ENCODE measurements at places on chromosomes 7 and 10. TPM values are rescaled to one million over a fixed set of nuclear protein-coding genes. Genes with fewer than 3 reads are reported as not detected.

DNA sequence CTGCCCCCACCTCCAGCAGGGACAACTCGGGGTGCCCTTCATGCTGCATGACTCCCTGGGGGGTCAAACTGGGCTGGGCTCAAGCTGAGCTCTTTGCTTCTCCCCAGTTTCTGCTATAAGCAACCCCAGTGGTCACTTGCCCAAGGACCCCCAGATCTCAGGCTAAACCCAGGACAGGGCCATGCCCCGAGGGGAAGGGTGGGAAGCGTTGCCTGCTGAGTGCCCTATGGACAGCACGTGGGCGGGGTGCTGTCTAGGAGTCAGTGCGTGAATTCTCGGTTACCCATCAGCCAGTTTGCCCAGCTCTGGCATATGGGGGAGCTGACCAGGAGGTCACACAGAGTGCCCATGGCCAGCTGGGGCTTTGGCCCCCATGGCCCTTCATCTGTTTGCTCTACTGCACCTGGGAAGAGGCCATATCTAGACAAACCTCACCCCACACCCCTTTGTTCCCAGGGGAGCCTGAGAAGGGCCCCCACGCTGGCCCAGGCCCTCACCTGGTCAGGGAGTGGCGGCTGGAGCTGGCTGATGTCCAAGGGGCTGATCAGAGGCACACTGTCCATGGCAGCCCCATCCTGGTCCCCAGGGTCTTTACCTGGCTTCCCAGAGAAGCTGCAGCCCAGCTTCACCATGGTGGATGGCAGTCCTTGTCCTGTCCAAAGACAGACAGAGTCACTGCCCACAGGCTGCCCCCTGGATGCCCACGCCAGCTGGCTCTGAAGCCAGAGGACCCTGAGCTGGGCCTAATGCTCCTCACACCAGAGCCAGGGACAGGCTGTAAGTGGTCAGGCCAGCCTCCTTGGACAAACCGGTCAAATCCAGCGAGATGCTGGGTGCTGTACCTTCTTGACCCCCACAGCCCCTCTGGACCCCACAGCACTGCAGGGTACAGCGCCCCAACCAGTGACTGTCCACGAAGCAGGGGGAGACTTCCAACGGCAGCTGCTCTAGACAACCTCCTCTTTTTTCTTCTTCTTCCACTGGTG, 8.0 kb downstream of the CALY start:
- DNase-seq, result no peak

DNA sequence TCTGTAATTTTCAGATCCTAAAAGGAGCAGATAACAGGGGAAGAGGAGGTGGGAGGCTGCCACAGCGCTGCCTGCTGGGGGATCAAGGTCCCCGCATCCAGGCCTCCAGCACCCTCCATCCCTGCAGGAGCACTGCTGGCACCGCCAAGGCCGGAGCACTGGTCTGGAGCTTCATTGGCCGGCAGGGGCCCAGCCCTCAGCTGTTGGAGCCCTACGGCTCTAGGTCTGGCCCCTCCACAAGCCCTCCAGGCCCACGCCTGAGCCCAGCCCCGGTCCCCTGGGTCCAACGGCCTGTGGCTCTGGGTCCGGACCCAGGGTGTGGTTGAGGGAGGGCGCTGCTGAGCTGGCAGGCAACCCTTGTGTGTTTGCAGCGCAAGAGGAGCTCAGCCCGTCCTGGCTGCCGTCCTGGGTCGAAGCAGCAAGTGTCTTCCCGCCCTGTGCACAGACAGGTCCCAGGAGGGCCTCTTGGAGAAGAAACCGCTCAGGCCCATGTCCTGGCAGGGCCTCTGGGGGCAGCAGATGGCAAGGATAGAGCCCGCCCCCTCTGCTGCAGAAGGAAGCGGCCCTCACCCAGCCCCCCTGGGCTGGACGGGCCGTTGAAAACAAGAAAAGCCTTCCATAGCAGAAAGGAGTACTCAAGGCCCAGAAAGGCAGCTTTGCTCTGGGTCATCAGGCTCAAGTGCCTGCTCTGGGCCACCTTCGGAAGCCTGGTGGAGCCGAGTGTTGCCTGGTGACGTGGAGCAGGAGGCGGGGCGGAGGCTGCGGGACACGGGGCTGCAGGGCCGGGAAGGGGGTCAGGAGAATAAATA, 54.3 kb upstream of the TNRC18 start:
- no peak for DNase-seq

- peak; percentile 51 for DNase-seq
Measured at GRCh38 chr7:66138994-66139752, 24.5 kb downstream of the CRCP start.

Gene GBX1
- not detected for total RNA-seq

DNA sequence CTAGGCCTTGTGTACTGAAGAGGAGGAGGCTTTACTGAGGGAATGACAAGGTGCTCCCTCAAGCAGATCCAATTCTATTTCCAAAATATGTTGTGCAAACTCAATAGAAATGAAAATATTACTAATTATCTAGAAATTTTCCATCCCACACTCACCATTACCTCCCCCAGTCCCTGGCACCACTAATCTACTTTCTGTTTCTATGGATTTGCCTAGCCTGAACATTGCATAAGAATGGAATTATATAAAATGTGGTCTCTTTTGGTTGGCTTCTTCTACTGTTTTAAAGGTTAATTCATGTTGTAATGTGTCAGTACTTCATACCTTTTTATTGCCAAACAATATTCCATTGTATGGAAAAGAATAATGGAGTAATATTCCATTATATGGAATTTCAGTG, 18.7 kb upstream of the NUB1 start:
- no peak for DNase-seq

- DNase-seq, result no peak
Measured at GRCh38 chr10:114916653-114917052, 21.3 kb upstream of the TRUB1 start.

DNA sequence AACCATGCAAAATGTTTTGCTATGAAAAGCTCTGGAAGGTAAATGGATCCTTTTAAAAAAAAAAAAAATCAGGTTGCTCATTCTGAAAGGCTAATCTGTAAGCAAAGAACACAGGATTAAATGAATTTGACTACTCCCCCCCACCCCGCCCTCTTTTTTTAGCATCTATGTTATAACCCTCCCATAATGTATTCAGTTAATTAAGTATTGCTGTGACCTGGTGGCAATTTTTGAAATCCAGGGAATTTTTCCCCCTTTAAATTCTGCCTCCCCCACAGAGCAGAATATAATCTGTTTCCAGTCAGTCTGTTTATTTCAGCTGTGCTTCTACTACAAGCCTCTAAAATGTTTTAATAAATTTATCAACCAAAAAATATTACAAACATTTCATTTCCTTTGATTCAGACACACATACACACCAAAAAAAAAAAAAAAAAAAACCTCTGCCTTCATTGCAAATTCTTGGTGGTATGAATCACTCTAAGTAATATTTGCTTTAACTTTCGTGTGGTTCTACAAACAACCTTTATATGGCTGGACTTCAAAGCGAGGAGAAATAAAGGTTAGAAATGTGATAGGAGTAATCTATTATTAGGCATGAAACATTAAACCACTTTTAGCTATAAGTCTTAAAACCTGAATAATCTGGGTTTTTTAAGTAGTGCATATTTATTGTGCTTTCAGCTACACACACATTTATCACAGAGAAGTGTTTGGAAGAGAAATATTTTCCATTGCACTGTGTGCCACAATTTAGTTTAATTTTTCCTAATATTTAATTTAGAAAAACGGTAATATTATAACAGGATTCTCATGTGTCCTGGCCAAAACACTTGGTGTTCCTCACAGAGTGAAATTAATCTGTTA, 64.4 kb upstream of the ARID5B start:
- peak; percentile 89 for DNase-seq

Gene GATA3
- total RNA-seq, result 0.68 TPM

DNA sequence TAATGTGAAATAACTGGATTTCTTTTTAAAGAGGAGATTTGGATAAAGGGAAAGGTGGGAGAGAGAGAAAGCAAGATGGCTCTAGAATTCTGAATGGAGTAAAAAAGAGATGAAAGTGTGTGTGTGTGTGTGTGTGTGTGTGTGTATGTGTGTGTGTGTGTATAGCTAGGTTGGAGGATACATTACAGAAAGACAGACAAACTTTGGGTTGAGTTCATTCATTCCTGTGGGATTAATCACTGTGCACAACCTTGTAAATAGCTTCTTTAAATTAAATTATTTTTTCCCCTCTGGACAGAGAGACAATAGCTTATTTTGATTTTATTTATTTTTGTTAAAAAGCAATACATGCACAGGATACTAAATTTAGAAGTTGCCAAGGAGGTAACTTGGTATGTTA, 7.5 kb downstream of the ASB4 start:
- DNase-seq, result peak; percentile 24

All from HT1080 (cell line).